Hepatocyte (in vitro differentiated cells): ENCODE measurements at places on chromosomes 13 and 19. TPM values are rescaled to one million over a fixed set of nuclear protein-coding genes. Genes with fewer than 3 reads are reported as not detected.
A peak's percentile ranks its signal among the peaks of the same experiment; 100 is the strongest.

DNA sequence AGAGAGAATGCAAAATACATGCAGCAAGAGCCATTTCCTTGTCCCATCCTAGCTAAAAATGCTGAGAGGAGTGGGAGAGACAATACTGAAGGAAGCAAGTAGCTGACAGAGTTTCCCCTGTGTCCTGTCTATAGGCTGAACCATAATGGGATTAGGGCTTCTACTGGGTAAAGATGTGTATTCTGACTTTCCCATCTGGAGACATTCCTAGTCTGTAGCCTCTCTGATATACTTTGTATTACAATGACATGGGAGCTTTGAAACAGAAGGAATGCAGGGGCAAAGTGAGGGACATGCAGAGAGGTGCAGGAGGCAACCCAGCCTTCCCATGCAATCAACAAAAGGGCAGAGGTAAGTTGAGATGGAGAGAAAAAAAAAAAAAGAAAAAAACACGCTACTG lies 10.5 kb upstream of the GPC6 start:
- no peak for DNase-seq

Gene C13orf42
- total RNA-seq: not detected in 2 replicates

DNA sequence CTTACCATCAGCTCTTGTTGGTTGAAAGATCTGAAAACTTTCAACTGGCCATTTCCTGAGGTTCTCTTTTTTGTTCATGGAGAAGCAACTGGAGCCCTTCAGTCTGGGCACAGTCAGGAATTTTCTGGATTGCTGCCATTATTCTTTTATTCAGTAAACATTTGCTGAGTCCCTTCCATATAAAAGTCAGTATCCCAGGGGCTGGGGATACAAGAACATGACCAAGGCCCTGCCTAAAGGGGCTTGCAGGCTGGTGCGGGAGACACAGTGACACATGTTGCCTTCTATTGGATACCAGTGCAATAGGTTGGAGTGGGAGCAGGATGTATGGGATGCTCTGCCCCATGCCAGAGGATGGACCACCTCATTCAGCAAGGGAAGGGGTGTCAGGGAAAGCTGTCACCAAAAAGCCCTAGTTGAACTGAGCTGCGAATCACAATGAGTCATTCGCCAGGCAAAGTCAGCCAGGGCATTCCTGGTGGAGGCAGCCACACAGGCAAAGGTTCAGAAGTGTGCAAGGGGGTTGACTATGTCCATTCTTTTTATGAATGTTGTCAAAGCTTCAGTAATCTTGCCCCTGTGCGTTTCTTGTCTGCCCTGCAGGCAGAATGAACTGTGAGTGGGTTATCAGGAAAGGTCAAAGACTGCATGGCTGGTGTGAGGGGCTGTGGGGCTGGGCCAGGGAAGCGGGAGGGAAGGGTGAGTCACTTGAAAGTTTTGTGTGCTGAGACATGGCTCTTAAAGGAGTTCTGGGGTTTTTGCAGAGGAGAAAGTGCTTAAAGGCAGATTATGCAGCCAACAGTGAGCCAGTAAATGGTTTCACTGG lies 395.9 kb downstream of the KCNRG start:
- DNase-seq: peak; percentile 73

Gene DPF1
- 1.2 and 2.1 TPM in 2 replicates for total RNA-seq

- no peak for DNase-seq
These were observed 142.3 kb upstream of the SOX21 start for GRCh38 chr13:94854688-94855087.

- DNase-seq: no peak
These were observed 900.1 kb downstream of the PCDH9 start for GRCh38 chr13:66329988-66330451.

DNA sequence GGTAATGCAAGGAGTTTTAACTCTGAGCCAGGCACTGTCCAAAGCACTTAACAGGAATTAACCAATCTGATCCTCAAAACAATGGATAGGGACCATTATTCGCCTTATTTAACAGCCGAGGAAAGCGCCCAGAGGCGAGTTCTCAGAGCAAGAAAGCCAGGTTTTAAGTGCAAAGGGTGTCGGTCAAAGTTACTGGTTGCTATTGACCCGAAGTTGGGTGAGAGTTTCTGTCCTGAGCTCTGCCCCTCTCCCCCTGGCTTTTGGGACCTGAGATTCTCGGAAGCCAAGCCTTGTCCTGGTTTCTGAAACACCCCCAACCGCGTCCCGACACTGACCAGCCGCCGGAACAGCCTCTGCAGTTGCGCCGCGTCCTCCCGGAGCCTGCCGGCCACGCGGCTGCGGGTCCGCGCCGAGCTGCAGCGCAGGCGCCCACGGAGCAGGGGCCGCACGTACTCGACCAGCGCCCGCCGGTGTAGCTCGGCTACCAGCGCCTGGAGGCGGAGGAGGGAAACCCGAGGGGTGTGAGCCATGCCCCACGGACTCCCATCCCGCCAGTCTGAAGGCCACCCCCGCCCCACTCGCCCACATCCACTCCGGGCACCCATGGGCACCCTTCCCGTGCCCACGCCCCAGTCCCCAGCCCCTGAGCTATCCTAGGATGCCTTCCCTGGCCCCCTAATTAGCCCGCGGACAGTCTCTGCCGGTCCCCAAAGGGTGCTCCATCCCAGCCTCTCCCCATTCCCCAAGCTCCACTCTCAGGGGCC lies 27.8 kb downstream of the EXOC3L2 start:
- peak; percentile 30 for DNase-seq

GRCh38 chr13:68046903-68047302 lies 816.8 kb upstream of the PCDH9 start:
- DNase-seq: no peak

Gene SULT2A1
- total RNA-seq: 188 and 193 TPM in 2 replicates

DNA sequence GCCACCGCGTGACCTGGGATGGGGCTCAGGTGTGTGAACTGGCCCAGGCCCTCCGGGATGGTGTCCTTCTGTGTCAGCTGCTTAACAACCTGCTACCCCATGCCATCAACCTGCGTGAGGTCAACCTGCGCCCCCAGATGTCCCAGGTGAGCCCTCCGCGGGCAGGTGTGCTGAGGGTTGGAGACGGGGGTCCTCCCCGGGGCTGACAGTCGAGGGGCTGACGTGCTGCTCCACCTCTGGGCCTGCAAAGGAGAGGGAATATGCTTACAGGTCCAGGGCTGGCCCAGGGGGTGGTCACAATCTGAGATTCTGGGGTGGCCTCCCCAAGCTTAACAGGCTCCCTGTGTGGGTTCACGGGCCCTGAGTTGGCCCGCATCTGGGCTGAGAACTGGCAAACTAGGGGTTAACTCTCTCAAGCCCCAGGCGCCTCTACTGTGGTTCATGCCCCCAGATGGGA lies 386 bp downstream of the VAV1 start:
- DNase-seq: no peak

DNA sequence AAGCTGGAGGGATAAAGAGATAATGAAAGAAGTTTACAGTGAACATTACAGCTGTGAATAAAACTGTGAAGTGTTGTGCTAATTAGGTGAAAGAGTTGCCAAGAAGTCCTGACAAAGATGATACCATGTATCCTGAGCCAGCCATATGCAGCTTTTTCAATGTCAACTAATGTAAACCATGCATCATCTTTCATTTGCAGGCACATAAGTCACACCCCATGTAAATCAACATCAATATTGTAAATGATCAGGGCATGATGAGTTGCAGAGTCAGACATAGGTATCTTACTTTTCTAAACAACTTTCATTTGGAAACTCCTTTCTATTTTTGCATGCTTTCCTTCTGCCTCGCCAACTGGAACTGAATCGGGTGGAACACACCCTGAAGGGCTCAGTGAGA lies 569.1 kb downstream of the TBC1D4 start:
- DNase-seq: no peak

DNA sequence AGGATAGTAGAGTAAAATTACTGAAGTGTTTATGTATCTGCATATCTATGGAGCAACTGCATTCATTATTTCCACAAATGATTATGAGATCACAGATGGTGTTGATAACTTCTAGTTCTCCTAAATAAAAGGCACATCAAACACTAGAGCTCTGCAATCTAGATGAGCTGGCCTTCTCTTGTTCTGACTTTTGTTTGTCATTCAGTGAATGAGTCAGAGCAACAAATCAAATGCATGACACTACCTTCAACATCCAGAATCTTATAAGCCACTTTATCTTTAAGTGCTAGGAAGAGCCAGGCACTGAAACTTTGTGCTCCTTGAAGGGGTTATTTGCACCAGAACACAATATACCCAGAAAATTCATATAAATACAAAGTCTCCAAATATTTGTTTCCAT lies 456.0 kb downstream of the PCDH17 start:
- peak; percentile 35 for DNase-seq

DNA sequence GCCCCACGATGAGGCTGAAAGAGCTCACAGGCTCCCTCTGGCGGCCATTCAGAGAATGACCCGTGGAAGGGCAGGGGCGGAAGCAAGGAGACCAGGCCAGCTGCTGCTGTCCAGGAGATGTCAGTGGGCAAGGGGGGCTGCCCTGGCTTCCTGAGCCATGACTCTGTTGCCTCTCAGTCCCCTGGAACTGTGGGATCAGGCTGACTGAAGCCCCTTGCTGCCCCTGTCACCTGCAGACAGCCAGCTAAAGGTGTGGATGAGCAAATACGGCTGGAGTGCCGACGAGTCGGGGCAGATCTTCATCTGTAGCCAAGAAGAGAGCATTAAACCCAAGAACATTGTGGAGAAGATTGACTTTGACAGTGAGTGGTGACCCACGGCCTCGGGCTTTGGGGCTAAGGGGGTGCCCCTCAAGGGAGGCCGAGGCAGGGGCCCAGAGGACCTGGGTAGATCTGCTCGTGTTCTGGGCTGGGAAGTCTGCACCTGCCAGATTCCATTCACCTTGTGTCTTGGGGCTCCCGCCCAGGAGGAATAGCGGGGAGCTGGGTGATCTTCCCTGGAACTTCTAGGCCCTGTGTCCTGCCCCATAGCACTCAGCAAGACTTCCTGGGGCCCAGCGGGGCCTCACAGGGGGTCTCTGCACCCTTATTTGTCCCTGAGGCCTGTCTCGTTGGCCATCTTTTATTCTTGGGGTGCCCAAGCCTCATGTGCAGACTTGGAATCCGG lies 12.5 kb upstream of the ACTN4 start:
- peak; percentile 76 for DNase-seq

- no peak for DNase-seq
These were observed 13.7 kb downstream of the KLHL26 start for GRCh38 chr19:18650468-18651041.

GRCh38 chr13:35566340-35566739 lies 89.9 kb upstream of the MAB21L1 start:
- no peak for DNase-seq

Gene KLK3
- not detected in 2 replicates for total RNA-seq

DNA sequence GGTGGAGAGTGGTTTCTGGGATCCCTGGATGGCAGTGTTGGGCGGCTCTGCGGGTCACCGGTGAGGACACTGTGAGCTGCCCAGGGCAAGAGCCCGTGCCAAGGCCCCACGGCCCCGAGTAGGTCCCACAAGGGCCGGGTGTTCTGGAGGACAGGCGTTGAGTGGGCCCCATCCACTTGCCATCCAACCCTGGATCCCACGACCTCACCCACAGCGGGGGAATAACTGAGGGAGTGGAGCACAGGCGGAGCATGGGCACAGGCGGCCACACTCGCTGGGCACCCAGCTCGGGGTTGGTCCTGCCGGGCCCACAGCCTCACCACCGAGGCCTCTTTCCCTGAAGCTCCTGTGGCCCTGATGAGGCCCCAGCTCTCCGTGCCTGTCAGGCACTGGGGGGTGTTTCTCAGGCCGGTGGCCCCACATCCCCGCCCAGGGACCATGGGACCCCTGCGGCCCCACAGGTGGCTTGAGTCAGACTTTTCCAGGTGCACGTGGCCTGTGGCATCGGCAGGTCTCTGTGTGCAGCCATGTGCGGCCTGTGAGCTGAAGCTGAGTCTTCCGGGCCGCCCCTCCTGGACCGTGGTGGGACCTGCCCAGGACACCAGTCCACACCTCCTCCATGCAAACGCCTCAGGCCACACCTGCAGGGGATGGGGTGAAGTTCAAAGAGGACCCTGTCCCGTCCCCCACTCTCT lies 16.6 kb downstream of the TMEM255B start:
- DNase-seq: no peak

Gene OR10H5
- not detected in 2 replicates for total RNA-seq

DNA sequence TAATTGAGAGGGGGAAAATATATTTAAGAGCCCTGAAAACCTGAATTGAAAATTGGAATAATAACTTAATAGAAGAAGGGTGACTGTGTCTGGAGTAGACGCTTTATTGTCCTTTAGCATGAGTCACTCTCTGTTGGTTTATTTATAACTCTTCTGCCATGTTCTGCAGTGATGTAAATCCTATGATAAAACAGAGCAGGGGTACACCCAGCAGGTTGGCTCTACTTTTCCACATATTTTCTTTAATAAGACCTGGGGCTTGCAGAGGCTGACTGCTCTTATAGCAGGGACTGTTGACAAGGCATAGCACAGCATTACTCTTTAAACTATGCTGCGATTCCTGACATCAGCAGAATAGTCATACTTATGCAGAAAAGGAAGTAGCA lies 389.9 kb upstream of the PCDH9 start:
- DNase-seq: peak; percentile 4

Gene FPR1
- total RNA-seq: 0.24 and 0.53 TPM in 2 replicates

DNA sequence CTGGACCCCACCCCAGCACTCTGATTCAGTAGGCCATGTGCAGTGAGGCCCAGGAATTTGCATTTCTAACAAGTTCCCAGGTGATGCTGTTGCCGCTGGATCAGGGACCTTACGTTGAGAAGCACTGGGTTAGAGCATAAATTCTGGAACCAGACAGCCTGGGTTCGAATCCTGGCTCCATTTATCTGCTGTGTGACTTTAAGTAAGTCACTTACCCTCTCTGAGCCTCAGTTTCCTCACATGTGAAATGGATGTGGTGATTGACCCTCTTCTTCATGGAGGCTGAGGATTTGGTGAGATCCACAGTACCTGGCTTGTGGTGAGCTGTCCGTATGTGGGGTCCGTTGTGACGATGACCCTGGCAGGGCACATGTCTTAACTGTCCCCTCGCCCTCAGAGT lies 15.9 kb downstream of the HIPK4 start:
- DNase-seq: no peak

- DNase-seq: no peak
These were observed 48.4 kb downstream of the CAB39L start for GRCh38 chr13:49395451-49395865.

DNA sequence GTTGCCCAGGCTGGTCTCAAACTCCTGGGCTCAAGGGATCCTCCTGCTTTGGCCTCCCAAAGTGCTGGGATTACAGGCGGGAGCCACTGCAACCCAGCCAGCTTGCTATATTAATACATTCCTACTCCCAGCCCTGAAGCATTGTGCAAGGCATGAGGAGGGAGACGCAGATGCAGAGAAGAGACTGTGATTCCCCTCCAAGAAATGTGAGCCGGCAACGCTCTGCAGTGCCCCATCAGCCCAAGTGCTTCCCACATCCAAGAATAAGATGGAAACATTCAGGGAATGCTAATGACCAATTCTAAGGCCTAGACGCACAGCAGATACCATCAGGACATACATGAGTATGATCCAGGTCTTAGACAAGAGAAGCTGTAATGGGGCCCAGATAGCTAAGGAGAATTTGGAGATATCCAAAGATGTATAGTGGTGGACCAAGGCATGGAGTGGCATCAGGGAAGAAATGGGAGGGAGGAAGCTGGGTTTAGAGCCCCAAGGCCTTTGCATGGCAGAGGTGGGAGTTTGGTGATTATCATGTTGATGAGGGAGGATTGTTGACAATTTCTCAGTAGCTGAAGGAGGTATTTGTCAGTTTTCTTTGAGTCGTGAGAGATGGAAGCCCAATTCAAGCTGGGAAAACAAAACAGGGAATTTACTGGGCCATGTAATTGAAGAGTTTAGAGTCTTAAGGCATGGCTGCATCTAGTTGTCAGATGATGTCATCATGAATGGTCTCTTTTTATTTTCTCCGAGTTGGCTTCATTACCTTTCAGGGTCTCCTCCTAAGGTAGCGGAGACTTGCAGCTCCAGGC lies 2.9 kb downstream of the PPM1N start:
- DNase-seq: no peak
